Suppressor macrophage (primary cell): ENCODE measurements at places on chromosomes 2 and 18.
A peak's percentile ranks its signal among the peaks of the same experiment; 100 is the strongest.

DNA sequence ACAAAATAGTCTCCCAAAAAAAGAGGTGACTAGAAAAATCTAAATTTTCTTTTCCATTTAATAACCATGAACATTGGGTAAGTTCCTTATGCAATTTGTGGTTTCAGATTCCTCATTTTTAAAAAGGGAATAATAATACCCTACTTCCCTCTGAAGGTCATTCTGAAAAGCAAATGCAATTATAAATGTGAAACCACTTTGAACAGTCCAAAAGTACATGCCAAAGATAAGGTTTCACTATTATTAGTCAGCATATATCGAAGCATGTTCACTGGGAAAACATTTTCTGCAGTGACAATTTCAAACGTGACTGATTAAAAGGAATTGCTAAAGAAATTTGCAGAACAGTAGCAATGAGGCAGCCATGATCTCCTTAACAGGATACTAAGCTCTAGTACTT is 100.1 kb upstream of the RNF152 start:
- DNase-seq, result peak; percentile 84

DNA sequence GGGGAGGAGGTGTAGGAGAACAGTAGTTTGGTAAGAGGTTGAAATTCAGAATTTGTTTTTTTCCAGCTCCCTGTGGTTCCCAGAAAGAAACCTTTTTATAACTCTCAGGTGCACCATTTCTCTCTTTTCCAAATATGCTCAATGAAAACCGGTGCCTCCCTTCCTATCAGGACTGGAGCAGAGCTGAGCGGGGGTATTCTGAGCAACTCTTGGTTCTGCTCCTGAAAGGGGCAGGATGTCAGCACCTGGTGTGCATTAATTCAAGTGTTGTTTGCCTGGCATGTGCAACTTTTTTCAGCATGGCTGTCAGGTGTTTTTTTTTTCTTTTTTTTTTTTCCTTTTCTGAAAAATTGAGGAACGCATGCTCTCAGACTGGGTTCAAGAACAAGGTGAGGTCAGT is 74.1 kb downstream of the MAPK4 start:
- DNase-seq, result no peak

GRCh38 chr2:209696836-209697711 is 74.6 kb upstream of the UNC80 start:
- DNase-seq, result no peak

GRCh38 chr18:2325308-2325849 is 245.9 kb downstream of the METTL4 start:
- no peak for DNase-seq

DNA sequence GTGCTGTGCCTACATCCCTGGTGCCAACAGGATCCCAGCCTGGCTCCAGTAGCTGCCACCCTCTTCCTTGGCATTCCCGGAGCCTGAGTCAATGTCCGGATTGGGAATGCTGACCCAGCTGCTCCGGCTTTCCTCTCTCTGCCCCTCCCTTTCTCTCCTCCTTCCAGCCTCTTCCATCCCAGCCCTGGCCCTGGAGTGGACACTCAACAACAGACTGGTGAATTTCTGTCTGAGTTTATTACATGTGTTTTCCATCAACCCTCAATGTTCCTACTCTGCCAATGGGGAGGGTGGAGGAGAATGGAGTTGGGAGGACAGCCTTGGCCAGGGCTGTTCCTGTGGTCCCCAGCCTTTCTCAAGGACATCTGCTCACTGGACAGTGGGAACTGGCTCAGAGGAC is 917 bp upstream of the PRKAG3 start:
- DNase-seq, result no peak

DNA sequence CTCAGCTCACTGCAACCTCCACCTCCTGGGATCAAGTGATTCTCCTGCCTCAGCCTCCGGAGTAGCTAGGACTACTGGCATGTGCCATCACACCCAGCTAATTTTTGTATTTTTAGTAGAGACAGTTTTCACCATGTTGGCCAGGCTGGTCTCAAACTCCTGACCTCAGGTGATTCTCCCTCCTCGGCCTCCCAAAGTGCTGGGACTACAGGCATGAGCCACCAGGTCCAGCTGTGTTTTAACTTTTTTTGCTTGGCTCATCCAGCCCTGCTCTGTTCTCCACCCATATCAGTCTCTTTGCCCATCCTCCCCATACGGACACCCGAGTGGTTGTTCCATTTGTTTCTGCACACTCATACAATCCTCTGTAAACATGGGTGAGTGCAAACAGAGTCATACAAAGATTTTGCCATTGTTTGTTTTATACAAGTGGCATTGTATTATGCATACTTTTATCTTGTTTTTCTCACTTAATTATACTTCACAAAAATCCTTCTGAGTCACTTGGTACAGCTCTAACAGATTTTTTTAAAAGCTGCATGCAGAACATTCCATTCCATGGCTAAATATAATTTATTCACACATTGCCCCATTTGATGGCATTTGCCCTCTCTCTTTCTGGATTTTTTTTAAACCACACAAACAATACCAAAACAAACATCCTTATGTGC is 5.3 kb downstream of the APOB start:
- no peak for DNase-seq

DNA sequence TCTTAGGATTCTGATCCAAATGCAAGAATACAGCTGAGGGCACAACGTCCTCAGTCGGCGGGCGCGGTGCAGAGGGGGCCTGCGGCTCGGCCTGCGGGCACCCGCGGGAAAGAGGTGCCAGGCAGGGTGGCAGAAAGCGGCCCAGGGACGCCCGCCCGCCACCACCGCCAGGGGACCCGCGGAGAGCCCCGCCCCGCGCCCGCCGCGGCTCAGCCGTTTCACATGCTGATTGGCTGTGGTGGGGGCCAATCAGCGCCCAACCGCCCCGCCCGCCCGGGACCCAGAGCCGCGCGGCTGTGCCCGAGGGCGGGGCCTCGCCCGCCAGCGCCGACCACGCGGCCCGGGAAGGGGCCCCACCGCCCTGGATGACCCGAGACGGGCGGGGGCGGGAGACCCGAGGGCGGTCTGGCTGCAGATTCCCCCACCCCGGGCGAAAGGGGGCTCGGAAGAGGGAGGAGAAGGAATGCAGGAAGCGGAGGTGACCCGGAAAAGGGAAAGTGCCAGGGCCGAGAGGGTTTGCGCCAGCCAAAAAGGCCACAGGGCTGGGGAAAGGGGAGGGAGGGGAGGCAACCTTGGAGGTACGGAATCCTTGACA is 8.0 kb downstream of the IRS1 start:
- peak; percentile 92 for DNase-seq

DNA sequence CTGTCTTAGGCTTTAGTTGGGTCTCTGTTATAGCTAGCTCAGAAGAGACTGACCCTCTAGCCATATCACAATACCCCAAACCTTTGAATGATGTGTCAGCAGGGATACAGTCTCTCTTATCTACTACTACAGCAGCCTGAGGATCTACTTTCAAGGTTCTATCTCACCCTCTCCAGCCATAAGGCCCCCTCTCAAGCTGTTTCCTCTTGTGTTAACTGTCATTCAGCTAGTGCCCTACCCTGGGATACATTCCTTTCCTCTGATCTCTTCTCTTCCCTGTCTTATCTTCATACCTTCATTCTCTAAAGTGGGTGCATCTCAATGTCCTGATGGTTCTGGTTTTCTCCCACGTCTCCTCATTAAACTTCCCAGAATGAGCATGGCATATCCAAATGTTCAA is 434.7 kb downstream of the NRXN1 start:
- DNase-seq, result no peak

- DNase-seq, result no peak
Observed at GRCh38 chr2:64963719-64964118, 25.5 kb upstream of the SLC1A4 start.

- no peak for DNase-seq
Observed at GRCh38 chr2:240988571-240989271, 9.7 kb upstream of the SNED1 start.

GRCh38 chr2:48442610-48443360 is 87.2 kb upstream of the STON1 start:
- no peak for DNase-seq

DNA sequence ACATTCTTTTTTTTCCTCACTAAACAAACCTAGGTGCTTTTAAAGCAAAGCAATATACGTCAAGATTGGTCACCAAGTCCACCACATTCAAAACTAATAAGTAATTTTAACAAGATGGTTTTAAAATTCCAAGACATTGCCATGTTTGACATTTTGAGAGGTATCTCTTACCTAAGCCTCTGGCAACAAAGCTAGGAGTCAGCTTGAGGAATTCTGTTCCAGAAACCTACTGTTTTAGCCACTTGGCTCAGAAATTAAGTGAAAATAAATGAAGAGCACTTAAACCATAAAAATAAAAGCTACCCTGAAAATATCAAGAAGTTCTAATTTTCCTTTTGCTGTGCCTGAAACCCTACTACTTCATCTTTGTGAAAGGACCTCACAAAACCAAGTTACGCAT is 30.0 kb upstream of the CHMP3 start:
- no peak for DNase-seq

DNA sequence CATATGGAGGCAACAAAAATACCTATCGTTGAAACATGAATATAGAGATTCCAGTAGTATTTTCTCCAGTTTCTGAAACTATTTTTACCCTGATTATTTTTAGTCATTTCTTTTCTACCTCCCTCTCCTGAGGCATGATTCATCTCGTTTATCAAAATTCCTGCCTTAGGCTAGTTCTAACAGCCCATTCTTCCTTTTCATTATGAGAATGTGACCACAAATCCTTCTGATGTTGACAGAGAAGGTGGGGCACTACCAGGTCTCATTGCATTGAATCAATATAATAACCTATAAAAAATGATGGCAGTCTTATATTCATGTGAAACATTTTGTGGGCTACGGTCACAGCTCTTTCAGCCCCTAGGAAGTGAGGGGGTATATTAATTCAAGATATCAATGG is 406.5 kb upstream of the UBE2E3 start:
- DNase-seq, result no peak

- DNase-seq, result no peak
Observed at GRCh38 chr2:240156435-240157146, 16.1 kb upstream of the OTOS start.

GRCh38 chr2:39499336-39499735 is 62.3 kb upstream of the MAP4K3 start:
- no peak for DNase-seq
